Kidney capillary endothelial cell (primary cell): ENCODE measurements at places on chromosomes 3 and 15.

GRCh38 chr15:99249270-99249841, at the start of gene TTC23:
Gene TTC23, minus strand, starts transcription at chr15:99249581. Its CDS starts 20,869 bp downstream, at chr15:99228712.
- peak; percentile 94 for DNase-seq

- DNase-seq: no peak
Observed at GRCh38 chr3:42556089-42556632, 25.6 kb downstream of the SEC22C start.

DNA sequence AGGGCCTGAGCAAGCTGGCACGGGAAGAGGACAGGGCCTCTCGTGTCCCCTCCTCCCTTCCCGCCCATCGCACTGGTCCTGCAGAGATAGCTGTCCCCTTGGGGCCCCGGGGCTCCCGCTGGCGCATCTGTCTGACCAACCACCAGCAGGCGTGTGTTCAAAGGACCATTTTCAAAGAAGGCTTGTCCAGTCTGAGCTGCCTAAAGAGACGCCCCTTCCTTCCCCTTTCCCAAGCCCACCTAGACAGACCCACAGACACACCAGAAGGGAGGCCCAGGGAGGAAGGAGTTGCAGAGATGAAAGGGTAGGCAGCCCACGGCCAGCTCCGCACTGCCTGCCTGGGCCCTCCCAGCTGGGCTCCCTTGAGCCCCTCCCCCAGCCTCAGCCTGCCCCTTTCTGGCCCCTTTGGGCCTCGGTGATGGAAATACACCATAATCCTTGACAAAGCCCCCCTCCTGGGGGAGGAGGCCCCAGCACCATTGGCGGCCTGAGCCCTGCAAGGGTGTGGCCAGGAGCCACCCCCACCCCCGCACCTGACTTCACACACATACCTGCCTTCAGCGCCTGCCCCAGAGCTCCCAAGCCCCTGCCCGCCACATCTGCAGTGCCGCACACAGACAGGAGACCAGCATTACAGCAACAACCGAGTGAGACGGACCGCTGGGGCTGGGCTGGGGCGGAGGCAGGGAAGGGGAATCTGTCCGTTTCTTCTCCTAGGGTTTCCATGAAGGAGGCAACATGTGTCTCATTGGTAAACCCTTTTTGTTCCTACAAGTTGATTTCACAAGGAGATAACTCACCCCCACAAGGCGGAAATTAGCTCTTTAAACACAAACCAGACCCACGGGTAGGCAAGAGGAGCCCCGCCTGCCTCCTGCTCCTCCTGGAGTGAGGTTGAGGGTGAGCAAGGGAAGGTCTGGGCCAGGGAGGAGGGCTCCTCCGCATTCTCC, at the start of gene STRA6:
Gene STRA6 (minus strand): TSS at position 336 of the 950 bp plus-strand sequence. CDS start 520 bp downstream, outside the sequence.
- DNase-seq: no peak

DNA sequence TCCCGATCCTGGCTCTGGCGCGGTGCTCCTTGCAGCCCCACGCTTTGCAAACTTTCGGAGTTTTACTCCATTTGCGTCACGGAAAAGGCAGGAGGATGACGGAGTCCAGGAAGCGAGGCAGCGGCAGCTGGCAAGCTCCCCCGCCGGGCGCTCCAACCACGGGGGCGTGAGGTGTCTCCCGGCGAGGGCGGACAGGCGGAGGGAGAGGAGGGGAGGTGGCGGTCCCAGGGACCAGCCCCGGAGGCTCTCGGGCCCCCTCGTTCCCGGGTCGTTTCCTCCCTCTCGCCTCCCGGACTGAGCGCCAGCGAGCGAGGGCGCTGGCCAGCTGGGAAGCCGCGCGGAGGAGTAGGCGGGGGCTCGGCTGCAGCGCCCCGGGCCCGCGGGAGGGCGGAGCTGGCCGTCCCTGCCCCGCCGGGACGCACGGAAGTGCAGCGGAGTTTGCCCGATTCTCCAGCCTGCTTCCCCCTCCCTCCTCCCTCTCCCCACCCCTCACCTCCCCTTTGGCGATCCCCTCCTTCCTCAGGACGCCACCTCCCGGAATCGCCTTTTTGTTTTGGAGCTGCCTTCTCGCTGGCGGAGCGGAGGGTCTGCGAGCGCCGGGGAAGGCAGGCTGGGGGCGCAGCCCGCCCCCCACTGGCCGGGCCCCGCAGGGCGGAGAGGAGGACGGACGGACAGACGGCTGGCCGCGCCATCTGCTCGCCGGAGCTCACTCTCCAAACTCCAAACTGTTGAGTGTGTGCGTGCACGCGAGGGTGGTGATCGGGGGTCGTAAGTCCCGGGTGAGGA, at the start of gene SNX33:
Gene SNX33 (plus strand): TSS at position 543 of the 786 bp plus-strand sequence. CDS start 1,191 bp downstream, outside the sequence.
- DNase-seq: peak; percentile 76

DNA sequence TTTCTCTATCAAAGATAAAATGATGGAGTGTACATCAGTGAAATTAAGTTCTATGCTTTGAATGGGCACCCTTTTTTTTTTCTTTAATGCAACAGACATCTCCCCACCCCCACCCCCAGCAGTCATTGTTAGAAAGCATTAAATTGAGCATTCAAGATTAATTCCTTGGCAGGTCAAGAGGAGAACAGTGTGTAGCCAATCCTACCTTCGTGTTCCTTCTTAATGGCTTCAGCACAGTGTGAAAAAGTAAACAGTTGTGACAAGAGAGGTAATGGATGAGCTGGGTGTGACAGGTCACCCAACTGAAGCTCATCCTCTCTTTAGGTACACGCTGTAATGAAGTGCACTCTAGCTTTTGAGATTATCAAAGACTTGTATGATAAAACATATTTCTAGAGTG, 198.5 kb upstream of the RARB start:
- no peak for DNase-seq

GRCh38 chr3:39524107-39524506, 56.6 kb downstream of the MOBP start:
- DNase-seq: no peak
